ENCODE measurements at places on chromosomes 3 and 15.

- H3K4me1 ChIP-seq: peaks cover 24% of the 10 kb centered on the region
- no peak for DNase-seq
- peak overlapping the region; percentile 58 for H3K27ac ChIP-seq
- H3K4me3 ChIP-seq: peak overlapping the region; percentile 31
These were observed 263 bp upstream of the UTS2B start for GRCh38 chr3:191330530-191331048.

DNA sequence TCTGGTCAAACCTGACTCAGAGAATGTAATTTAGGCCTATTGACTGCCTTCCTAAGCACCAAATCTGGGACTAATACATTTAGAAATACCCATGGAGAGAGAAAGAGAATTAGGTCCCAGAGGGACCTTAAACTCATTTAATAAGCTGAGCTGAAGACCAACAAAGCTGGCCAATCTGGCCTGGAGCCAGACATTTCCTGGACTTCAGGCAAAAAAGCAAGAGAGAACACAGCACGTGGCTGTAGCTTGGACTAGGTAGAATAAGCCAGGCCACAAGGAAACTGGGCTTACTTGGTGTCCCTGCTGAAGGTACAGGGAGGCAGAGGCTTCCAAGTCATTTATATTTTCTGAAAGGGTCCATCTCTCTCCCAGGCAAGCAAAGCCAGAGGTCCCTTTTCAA is 88.1 kb downstream of the RTP4 start:
- DNase-seq: peak; percentile 40
- no peak overlapping the region for H3K27ac ChIP-seq
- peaks cover 3% of the 10 kb centered on the region for H3K27me3 ChIP-seq
- H3K4me1 ChIP-seq: no peaks in the 10 kb centered on the region
- no peak overlapping the region for H3K4me3 ChIP-seq

GRCh38 chr3:45362758-45363157 is 25.6 kb upstream of the LARS2 start:
- H3K4me3 ChIP-seq: no peak overlapping the region
- no peaks in the 10 kb centered on the region for H3K4me1 ChIP-seq
- H3K27ac ChIP-seq: no peak overlapping the region
- peak; percentile 5 for DNase-seq
- no peaks in the 10 kb centered on the region for H3K36me3 ChIP-seq
- H3K27me3 ChIP-seq: no peaks in the 10 kb centered on the region

- DNase-seq: no peak
- H3K27me3 ChIP-seq: no peaks in the 10 kb centered on the region
- H3K27ac ChIP-seq: no peak overlapping the region
- H3K4me1 ChIP-seq: no peaks in the 10 kb centered on the region
- no peaks in the 10 kb centered on the region for H3K36me3 ChIP-seq
These were observed 303.9 kb upstream of the TBC1D5 start for GRCh38 chr3:18046131-18046915.

Measured in adrenal gland (tissue), 19 donors.